AG08395 (cell line): ENCODE measurements at places on chromosomes 12 and 14.

DNA sequence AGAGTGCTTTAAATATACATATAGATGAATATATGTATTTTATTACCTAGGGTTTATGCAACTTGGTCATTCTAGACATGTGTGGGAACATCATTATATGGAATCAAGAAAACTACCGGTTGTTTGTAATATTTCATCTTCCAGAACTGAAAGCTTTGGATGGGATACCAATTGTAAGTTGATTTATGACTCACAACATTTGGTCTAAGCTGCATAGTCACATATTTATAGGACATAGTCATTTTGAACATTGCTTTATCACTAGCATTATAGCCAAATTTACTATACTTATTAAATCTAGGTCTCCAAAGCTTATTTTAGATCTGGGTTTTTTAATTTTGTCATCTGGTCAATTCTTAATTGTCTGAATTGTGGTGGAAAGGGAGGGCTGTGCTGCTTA lies 83.7 kb upstream of the PCNX4 start:
- DNase-seq, result no peak

DNA sequence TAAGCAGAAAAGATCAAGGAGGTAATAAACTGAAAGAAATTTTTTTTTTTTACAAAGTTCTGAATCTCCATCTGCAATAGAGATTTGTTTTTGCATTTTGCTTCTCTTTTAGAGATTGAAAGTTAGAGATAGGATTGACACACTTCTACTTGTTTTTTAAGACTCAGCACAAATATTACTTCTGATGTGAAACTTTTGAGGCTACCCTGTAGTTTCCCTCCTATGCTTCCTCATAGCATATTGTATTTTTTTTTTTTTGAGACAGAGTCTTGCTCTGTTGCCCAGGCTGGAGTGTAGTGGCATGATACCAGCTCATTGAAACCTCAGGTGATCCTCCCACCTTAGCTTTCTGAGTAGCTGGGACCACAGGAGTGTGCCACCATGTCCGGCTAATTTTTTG lies 32.1 kb upstream of the SGPP1 start:
- DNase-seq, result no peak

GRCh38 chr14:59063259-59063658 lies 125.2 kb upstream of the DAAM1 start:
- DNase-seq, result no peak

DNA sequence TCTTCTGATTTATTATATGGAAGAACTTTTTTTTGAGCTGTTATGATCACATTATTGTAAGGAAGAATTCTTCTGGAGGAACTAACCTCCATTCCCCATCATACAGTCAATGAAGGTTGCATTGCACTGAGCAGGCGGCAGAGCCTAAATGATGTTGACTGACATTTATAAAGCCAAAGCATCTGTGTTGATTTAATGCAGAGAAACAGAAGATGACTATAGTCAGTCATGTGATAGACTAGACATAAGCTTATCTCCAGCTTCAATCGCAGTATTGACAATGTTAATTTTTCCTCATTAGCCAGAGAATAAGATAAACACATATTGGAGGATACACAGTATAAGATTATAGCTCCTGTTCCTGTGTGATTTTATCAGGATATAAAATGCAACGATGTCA lies 82.0 kb downstream of the PRICKLE1 start:
- no peak for DNase-seq

DNA sequence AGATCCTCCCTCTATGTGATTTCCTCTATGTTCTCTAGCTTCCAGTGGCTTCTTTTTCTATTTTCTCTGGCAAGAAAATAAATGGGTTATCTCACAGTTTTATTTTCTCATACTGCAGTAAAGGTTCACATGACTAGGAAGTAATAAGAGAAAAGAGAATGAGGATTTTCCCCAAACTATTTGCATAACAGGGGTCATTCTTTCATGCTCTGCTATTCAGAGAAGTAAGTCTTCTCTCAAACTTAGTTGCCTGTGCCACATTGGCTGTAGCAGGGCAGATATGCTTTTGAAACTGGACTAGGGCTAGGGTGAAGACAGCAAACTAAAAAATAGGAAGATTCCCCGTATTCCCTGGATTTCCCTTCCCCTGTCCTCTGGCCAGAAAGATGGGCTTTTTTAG lies 57.4 kb downstream of the ACSM4 start:
- no peak for DNase-seq

DNA sequence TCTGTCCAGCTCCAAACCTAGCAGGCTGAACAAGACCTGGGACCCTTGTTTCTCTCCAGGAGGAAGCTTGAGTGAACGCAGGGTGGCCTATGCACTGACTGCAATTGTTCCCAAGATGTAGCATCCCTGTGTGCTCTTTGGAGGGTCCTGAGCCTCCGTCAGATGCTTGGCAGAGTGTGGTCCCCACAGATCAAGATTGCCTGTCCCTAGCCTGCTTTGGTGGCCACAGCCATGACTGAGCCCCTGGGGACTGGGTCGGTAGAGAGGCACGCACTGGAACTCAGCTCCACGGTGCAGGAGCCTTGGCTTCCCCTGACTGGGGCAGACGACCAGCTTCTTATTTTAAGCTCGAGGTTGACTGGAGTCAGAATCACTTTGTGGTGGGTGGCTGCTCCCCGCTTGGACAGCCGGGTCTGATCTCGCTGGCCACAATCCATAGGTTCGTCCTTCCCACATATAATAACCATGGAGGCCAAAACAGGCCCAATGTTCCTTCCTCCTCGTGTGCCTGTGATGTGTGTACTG lies 97.8 kb downstream of the LGMN start:
- no peak for DNase-seq

GRCh38 chr12:47768323-47768811 lies 4.7 kb upstream of the SLC48A1 start:
- DNase-seq, result no peak

GRCh38 chr14:61719344-61720293 lies 24.3 kb downstream of the HIF1A start:
- no peak for DNase-seq

DNA sequence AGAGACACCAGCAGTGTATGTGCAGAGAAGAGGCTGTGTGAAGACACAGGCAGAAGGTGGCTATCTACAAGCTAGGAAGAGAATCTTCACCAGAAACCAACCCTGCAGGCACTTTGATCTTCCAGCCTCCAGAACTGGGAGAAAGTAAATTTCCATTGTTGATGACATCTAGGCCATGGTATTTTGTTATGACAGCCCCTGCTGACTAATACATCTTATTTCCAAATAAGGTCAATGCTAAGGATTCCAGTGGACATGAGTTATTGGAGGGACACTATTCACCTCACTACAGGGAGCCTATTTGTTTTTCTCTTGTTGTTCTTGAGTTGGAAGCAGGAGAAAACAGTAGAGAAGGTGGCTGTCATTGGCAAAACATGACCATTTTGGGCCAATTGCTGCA lies 88.5 kb upstream of the RIN3 start:
- peak; percentile 31 for DNase-seq

GRCh38 chr12:68462803-68463202 lies 130.6 kb upstream of the MDM1 start:
- DNase-seq, result no peak

- DNase-seq, result no peak
Observed at GRCh38 chr14:87351007-87351406, 642.0 kb downstream of the GALC start.

DNA sequence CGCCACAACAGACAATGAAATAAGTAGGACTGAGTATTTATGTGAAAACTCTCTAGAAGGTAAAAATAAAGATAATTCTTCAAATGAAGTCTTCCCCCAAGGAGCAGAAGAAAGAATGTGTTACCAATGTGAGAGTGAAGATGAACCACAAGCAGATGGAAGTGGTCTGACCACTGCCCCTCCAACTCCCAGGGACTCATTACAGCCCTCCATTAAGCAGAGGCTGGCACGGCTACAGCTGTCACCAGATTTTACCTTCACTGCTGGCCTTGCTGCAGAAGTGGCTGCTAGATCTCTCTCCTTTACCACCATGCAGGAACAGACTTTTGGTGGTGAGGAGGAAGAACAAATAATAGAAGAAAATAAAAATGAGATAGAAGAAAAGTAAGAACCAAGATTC lies 82.7 kb downstream of the VEZT start:
- DNase-seq, result no peak

GRCh38 chr14:105399466-105399775 lies 1.1 kb downstream of the TEX22 start:
- DNase-seq, result no peak

DNA sequence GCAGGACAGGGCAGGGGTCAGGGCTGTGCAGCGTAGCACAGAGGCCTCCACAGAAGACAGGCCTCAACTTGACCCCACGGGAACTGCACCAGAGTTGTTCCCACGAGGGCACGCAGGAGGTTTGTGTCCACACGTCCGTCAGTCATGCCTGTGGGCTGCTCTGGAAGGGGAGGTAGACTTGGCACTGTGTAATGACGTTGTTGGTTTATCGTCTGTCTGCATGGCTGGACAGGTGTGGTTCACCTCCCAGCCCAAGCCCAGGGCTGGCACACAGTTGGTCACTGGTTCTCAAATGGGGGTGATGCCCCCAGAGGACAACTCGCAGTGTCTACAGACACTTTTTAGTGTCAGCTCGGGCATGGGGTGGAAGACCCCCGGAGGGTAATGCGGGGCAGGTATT lies 45.8 kb downstream of the CCNK start:
- DNase-seq, result no peak

- no peak for DNase-seq
Observed at GRCh38 chr14:43591776-43592175, 915.3 kb downstream of the FSCB start.

DNA sequence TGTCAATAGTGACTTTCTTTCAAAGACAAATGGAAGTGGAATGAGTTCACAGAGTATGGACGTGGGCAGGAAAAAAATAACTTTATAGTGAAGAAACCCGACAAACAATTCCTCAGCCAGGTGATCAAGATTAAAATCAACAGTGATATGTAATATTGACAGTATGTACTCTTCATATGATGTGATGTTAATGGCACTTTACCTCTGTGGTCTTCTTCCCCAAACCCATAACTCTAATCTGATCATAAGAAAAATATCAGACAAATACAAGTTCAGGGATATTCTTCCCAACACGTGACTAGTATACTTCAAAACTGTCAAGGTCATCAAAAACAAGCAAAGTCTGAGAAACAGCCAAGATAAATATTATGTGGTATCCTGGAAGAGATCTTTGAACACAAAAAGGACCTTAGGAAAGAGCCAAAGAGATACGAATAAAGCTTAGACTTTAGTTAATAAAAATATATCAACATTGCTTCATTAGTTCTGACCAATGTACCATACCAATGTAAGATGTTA lies 215.5 kb downstream of the PPFIA2 start:
- no peak for DNase-seq

DNA sequence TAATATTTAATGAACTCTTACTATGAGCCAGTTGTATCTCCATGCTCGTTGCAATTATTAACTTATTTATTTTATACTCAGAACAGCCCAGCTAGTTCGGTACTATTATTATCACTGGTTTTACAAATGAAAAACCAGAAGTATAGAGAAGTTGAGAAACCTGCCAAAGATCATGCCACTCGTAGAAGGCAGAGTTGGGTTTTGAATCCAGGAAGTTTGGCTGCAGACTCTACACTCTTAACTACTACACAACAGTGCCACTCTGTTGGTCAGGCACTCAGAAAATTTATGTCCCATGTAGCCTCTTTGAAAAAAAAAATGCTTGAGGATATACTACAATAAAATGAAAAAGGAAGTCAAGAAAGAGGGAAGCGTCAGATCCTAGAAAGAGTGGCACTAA lies 71.5 kb upstream of the ARID2 start:
- DNase-seq, result no peak

GRCh38 chr12:114562654-114563053 lies 121.3 kb downstream of the TBX3 start:
- no peak for DNase-seq

DNA sequence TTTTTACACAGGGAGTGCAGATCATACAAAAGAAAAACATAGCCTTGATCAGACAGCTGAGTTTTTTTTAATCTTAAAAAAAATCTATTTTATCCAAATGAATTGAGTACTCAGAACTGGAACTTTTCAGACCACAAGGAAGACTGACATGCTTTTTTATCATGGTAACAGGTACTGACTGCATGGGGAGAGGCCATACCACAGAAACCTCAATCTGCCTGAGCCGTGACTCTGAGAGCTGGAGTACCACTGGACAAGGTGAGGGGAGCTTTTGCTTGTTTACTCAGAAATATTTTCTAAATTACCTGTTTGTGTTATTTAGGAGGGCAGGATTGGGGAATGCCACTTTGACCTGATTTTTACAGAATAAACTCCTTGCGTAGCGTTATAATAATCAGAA lies 143.9 kb downstream of the ALX1 start:
- no peak for DNase-seq

DNA sequence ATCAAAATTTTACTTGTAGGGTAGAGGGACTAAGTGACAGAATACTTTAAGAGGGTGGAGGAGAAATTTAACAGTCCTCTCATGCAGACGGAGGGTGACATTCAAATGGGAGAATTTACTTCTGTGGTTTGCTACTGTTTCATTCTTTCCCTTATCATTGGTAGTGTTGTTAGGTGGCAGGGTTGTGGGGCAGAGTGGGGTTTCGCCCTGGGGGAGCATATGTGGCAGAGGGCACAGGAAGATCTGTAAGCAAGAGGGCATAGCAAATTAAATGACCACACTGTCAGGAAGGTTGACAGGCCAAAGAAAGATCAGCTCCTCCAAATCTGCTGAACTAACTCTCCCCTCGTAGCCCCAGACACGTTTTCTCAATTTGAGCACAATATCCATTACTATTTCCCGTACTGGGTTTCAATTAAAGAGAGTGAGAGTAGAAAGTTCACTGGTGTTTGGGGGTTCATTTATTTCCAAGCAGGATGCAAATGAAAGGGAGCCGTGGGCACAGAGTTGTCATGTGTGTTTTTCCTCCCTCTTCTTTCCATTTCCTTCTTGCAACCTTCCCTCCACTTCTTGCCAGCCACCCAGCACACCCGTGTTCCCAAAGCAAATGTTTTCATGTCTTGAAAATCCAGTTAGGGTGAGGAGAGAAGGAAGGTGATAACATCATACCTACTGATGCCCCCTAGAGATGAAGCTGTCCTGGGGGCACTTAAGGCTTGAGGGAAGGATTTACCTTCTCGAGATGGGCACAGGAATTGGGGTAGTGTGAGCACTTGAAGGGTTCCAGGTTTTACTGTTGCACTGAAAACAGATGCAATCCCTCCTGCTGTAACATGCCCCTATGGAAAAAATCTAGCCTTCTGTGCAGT lies 6.5 kb upstream of the TBX3 start:
- no peak for DNase-seq
